ENCODE measurements at places on chromosomes 13 and 19.
A peak's percentile ranks its signal among the peaks of the same experiment; 100 is the strongest.

DNA sequence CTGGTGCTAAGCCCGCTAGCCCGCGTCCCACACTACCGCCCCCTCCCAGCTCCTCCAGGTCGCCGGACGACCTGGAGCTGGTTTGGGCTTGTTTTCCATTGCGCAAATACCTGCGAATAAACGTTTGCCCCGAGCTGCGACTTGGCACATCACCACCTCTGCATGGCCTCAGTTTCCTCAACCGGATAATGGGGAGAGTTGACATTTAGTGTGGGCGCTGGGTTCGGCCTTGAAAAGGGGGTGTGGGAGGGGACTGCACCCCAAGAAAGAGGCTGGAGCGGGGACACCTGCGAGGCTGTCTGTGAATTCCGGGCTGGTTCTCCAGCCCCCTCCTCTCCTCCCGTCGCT lies 11.0 kb upstream of the JUND start:
- DNase-seq, result no peak

GRCh38 chr19:33398361-33399060 lies 25.0 kb downstream of the CEBPG start:
- DNase-seq, result no peak

GRCh38 chr13:114078461-114079451 lies 53.7 kb downstream of the RASA3 start:
- no peak for DNase-seq

- DNase-seq, result no peak
Observed at GRCh38 chr19:11475861-11476260, 5.0 kb downstream of the ELAVL3 start.

DNA sequence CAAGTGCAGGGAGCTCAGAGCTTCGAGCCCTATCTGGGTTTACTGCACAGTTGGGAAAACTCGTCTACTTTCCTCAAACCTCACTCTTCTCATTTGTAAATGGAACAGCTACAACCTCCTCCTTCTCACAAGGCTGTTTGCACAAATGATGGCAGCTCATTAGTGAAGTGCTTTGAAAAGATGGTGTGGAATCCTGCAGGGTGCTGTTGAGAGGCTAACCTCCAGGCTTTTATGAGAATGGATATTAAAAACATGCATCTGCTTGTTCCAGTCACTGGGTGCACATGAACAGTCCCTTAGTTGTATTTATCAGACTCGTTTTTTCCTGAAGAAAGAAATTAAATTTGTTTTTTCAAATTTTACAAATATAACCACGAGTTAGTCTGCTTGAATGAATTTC lies 36.6 kb downstream of the PCDH8 start:
- no peak for DNase-seq

DNA sequence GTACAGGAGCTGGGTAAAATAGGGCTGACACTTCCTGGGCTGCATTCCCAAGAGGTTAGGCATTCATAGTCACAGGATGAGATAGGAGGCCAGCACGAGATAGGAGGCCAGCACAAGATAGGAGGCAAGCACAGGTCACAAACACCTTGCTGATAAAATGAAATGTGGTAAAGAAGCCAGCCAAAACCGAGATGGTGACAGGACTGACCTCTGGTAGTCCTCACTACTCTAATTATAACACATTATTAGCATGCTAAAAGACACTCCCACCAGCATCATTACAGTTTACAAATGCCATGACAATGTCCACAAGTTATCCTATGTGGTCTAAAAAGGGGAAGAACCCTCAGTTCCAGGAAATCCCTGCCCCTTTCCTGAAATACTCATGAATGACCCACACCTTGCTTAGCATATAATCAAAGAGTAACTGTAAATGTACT lies 20.9 kb upstream of the IGSF23 start:
- DNase-seq, result no peak

- no peak for DNase-seq
Observed at GRCh38 chr19:43776286-43776685, 4.5 kb downstream of the KCNN4 start.

- no peak for DNase-seq
Observed at GRCh38 chr13:98147521-98147920, 4.6 kb downstream of the FARP1 start.

GRCh38 chr13:53873558-53873957 lies 844.9 kb downstream of the OLFM4 start:
- no peak for DNase-seq

DNA sequence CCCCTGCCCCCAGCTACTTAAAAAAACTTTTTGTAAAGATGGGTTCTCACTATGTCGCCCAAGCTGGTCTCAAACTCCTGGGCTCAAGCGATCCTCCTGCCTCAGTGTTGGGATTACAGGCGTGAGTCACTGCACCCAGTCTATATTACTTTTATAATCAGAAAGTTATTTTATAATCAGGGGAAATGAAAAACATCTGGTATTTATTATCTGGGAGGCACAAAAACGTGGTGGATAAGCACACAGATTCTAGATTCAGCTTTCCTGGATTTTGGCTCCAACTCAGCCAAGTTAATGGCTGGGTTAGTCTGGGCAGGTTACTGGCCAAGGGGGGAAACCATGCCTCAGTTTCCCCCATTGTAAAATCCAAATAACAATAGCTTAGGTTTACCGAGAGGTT lies 24.7 kb downstream of the KEAP1 start:
- DNase-seq, result no peak

DNA sequence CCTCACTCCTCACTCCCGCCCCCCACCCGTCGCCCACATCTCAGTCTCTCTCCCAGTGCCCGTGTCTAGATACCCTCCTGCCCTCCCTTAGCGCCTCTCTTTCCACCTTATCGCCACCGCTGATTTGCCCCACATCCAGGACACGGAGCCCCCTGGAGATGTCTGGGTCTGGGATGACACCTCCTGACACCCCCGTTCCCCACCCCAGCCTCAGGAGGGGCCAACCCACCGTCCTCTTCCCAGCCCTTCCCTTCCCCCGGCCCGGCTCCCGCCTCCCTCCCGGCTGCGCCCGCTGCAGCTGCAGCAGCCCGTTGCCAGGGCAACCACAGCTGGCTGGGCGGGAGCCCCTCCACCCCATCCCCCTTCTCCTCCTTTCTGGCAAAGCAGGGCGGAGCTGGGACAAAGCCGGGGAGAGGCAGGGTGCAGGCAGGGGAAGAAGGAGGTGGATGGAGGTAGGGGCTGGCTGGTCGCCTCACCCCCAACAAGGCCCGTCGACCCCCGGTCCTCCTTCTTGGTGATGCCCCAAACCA lies 13.5 kb downstream of the DPF1 start:
- no peak for DNase-seq

DNA sequence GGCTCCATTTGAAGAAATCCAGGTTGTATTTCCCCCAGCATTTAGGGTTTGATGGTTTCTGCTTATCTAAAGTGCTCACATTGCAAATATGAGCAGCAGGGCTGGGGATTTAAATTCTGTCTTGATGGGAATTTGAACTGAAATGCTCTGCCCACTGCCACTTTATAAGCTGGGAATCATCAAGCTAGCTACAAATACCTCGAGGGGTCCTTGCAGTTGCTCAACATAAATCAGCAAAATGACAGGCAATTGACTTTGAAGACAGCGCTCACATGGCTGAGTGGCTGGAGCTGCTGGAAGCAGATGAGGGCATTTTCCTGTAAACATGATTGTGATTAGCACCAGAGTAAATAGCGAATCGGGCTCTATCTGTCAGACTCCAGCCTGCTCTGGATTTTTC lies 39.4 kb upstream of the MEDAG start:
- no peak for DNase-seq

- no peak for DNase-seq
Observed at GRCh38 chr13:32423592-32423991, 4.3 kb downstream of the N4BP2L1 start.

DNA sequence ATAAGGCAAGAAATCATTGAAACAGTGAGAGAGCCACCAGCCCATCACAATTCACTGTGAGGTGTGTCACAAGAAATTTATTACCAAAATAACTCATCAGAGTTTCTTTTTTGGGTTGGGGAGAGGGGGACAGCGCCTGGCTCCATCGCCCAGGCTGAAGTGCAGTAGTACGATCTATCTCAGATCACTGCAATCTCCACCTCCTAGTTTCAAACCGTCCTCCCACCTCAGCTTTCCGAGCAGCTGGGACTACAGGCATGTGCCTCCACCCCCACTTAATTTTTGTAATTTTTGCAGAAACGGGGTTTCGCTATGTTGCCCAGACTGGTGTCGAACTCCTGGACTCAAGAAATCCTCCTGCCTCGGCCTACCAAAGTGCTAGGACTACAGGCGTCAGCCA lies 3.6 kb downstream of the IFNL1 start:
- DNase-seq, result no peak

- no peak for DNase-seq
Observed at GRCh38 chr13:111969551-111970135, 97.3 kb upstream of the SOX1 start.

DNA sequence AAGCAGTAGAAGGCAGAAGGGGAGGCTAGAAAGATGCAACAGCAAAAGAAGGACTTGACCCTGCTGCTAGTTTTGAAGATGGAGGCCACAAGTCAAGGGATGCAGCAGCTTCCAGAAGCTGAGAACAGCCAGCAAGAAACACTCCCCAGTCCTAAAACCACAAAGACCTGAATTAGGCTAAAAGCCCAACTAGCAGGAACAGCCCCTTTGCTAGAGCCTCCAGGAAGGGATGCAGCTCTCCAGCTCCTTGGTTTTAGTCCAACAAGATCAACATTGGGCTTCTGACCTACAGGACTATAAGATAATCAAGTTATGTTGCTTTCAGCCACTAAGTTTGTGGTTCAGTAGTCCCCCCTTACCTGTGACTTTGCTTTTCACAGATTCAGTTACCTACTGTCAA lies 10.5 kb upstream of the LATS2 start:
- no peak for DNase-seq

GRCh38 chr13:112985803-112986408 lies 16.9 kb downstream of the MCF2L start:
- no peak for DNase-seq

- DNase-seq, result no peak
Observed at GRCh38 chr19:51047031-51047335, 12.2 kb upstream of the KLK12 start.

GRCh38 chr19:18282021-18282787 lies 782 bp upstream of the JUND start:
- peak; percentile 66 for DNase-seq

DNA sequence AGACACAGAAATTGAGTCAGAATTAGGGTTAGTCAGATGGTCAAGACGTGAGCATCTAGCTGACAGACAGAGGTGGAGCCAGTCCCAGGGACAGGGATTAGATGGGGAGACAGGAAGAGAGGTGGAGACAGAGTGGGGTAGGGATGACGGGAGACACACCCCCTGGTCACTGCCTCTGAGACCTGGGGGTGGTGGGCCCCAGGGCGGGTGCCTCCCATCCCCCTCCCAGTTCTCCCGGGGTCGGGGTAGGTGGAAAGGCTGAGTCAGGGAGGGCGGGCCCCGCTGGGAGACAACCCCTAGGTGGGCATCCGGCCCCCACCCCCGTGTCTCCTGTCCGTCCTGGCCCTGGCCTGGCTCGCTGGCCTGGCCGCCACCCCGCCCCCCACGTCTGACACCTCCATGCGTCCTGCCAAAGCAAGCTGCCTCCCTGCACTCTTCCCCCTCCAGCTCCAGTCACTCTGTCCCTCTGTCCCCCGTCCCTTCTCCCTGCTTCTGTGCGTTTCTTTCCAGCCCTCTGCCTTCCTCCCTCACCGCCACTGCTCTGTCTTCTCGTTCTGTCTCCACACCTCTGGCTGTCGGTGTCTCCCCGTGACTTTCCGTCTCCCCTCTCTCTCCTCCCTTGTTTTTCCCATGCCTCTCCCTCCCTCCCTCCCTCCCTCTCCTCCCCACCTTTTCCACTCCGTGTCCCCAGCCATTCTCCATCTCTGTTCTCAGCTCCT lies 15.1 kb downstream of the CCDC97 start:
- DNase-seq, result no peak

GRCh38 chr19:45101806-45102205 lies 8.8 kb downstream of the PPP1R37 start:
- DNase-seq, result no peak

- DNase-seq, result no peak
Observed at GRCh38 chr19:494171-495080, 1.9 kb upstream of the MADCAM1 start.

- no peak for DNase-seq
Observed at GRCh38 chr19:10190026-10190425, 4.7 kb downstream of the DNMT1 start.

- no peak for DNase-seq
Observed at GRCh38 chr19:48959341-48960239, 4.9 kb downstream of the BAX start.

DNA sequence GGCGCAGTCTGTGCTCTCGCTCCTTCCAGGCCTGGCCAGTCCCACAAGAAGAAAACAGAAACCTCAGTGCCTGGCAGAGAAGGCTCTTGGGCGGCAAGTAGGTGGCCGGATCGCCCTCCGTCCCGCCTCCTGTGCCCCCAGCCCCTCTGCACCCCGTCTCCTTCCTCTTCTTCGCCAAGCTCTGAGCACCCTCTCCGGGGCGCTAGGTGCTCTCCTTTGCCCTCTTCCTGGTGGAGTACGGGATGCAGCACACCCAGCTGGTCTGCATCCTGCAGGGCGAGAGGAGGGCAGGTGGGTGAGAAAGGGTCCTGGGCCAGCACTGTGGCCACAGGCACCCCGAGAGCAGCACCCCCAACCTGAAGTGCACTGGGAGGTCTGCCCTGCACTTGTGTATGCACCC lies 17.3 kb downstream of the C13orf46 start:
- DNase-seq, result no peak

DNA sequence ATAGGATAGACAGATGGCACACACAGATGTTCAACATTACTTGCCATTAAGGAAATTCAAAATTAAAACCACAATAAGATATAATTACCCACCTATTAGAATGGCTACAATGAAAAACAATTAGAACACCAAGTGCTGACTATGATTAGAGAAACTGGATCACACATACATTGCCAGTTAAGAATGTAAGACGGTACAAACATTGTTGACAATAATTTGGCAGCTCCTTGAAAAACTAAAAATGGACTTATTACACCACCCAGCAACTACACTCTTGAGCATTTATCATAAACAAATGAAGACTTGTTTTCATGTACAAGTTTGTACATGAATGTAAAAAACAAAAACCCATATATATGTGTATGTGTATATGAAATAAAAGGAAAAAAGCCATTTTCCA lies 13.7 kb downstream of the ZNF461 start:
- no peak for DNase-seq

- DNase-seq, result no peak
Observed at GRCh38 chr13:27172495-27172842, 858 bp upstream of the USP12 start.

- DNase-seq, result no peak
Observed at GRCh38 chr13:39895254-39895653, 239.8 kb downstream of the COG6 start.

DNA sequence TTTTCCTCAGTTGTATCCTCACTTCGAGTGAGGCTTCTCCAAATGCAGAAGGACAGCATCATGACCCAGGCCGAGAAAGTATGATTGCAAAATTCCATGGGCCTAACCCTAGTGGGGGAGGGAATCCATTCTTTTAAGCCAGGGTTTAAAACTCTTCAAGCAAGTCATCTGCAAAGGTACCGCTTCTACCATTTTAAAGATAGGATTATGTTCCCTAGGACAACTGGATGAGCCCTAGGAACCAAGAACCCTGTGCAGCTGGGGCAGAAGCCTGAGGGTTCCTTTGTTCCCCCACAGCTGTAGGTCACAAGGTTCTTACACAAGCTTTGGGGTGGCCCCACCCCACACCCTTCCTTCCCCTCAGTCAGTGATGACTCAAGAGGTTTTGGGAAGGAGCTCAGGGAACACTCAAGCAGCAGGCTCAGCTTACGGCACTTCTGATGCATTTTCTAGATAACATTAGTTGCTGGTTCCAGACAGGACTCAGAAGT lies 13.5 kb downstream of the ARL11 start:
- DNase-seq, result no peak
